SJSA1 (cell line): ENCODE measurements at places on chromosomes 5 and 9.

DNA sequence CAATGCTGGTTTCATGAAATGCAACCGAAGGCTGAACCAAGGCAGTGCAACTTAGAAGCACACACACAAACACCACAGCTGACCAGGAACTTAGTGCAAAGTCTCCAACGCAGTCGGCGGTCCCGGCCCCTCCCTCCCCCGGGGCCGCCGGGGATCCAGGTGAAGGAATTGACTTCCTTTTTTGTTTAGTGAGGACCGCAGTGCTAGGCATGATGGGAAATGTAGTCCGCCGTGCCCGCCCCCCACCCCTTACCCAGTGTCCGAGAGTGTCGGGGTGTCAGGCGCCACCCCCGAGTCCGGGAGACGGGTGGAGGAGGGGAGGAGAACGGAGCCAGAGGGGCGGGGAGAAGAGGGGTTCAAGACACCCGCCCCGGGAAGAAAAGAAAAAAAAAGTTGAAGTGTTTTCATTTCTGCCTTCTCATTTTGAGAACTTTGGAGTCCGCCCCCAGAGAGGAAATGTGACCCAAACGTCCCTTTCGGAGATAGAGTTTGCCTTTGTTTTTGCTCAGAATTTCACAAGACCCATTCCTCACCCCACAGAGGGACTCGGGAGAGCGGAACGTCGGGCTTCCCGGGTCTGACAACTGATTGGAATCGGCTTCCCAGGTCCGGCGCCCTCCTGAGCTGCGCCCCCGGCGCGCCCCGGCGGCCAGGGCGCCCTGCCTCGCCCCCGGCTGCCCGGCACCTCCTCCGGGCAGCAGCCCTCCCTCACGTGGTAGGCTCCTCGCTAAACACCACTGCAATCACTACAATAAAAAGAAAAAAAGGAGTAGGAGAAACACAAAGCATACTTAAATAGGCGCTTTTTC is 2.0 kb downstream of the IER5L start:
- peak; percentile 65 for DNase-seq
- peak overlapping the region; percentile 52 for H3K4me3 ChIP-seq
- H3K27ac ChIP-seq = peak overlapping the region; percentile 39; the same call in 1 of the 2 replicates
- H3K27me3 ChIP-seq = no peaks in the 10 kb centered on the region

- no peaks in the 10 kb centered on the region for H3K27me3 ChIP-seq
- H3K4me1 ChIP-seq = peaks cover 41% of the 10 kb centered on the region
- DNase-seq = no peak
- no peak overlapping the region for H3K4me3 ChIP-seq
- H3K27ac ChIP-seq = no peak overlapping the region
- no peaks in the 10 kb centered on the region for H3K36me3 ChIP-seq
Measured at GRCh38 chr5:137194300-137194699, 304.8 kb downstream of the SPOCK1 start.

- no peaks in the 10 kb centered on the region for H3K27me3 ChIP-seq
- no peaks in the 10 kb centered on the region for H3K36me3 ChIP-seq
- H3K4me3 ChIP-seq = no peak overlapping the region
- no peaks in the 10 kb centered on the region for H3K4me1 ChIP-seq
Measured at GRCh38 chr5:45454114-45454513, 242.1 kb downstream of the HCN1 start.

DNA sequence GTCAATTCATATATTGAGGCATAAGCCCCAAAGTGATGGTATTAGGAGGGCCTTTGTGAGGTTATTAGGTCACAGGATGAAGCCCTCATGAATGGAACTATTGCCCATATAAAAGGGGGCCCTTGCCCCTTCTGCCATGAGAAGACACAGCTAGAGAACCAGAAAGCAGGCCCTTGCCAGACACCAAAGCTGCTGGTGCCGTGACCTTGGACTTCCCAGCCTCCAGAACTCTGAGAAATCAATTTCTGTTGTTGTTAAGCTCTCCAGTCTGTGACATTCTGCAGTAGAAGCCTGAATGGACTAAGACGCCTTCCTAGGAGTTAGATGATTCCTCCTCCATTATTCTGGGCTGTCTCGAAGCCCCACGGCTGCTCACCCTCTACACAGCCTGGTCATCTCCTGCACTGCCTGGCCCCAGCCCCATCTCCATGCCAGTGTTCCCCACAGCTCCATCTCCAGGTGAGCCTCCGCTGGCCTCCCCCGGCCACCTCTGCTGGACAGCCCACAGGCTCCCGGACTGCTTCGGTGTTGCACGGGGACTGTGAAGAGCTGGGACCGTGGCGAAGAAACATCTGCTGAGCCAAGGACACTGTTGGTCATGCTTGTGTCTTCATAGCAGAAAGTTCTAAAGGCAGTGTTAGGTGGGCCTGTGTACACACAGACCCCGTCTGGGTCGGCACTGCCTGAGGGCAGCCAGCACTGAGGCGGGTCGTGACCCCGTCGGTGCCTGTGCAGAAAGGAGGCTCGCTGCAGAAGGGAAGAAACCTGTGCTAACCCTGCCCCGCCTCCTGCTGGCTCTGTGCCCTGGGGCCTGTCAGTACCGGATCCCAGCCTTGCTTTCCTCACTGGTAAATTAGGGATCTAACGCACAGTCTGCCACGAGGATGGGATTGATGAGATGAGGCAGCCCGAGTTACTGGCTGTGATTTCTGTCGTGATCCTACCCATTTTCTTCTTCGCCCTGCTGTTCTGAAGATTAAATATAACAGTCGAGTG is 55.1 kb upstream of the CNOT6 start:
- no peaks in the 10 kb centered on the region for H3K36me3 ChIP-seq
- H3K27ac ChIP-seq = no peak overlapping the region
- no peak for DNase-seq

- peak overlapping the region; percentile 47 for H3K27ac ChIP-seq
- DNase-seq = peak; percentile 65
- peaks cover 18% of the 10 kb centered on the region for H3K4me1 ChIP-seq
- no peaks in the 10 kb centered on the region for H3K27me3 ChIP-seq
Measured at GRCh38 chr5:154205441-154206117, 15.0 kb downstream of the GALNT10 start.
